ENCODE measurements at places on chromosomes 7 and 10.

GRCh38 chr7:55360486-55360885, 4.7 kb upstream of the LANCL2 start:
- no peak for DNase-seq

GRCh38 chr10:70461397-70462348, 16.9 kb upstream of the PALD1 start:
- DNase-seq: peak; percentile 56

- no peak for DNase-seq
Observed at GRCh38 chr7:143346018-143346417, 16.5 kb downstream of the FAM131B start.

DNA sequence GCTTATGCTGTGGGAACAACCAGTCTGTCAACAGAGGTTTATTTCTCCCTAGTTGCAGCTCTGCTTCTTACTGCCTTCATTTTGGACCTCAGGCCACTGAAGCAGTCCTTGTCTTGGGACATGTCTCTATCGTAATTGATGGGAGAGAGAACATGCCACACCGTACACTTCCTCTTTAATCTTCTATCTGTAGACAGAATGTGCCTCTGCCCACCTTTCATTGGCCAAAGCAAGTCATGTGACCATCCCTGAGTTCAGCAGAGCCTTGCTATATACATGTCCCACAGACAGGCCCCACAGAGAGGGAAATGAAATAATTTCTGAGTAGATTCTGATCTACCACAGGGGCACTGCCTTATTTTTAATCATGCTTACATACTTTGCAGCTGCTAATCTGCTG, 98.0 kb downstream of the KCND2 start:
- DNase-seq: no peak

DNA sequence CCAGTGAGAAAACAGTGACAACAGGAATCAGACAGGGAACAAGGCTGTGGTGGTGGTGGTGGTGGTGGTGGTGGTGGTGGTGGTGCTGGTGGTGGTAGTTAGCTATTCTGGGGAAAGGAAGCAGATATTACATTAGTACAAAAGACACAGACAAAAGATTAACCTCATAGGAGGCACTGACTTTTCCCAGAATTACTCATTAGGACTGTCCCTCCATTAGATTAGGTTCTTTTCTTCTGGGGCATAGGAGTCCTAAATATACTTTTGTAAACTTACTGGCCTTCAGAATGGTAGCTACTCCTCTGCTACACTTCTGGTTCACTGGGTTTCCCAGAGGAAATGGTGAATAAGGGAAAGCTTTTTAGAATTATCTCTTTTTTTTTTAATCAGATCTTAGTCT, 156.6 kb upstream of the SEMA3D start:
- DNase-seq: no peak

GRCh38 chr7:79199961-79200360, 253.5 kb downstream of the MAGI2 start:
- DNase-seq: no peak

GRCh38 chr10:27143686-27144085, 10.5 kb downstream of the YME1L1 start:
- DNase-seq: no peak

DNA sequence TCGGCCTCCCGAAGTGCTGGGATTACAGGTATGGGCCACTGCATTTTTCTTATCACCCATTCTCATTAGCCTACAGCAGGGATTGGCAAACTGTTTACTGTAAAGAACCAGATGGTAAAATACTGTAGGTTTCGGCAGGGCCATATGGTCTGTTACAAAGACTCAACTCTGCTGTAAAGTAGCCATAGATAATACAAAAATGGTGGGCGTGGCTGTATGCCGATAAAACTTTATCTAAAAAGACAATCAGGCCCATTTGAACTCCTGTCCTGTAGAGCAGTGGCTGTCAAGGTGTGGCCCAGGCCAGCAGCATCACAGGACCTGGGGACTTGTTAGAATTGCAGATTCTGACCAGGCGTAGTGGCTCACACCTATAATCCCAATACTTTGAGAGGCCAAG, 134.3 kb downstream of the CUX1 start:
- no peak for DNase-seq

All from thyroid gland (tissue), 4 donors.